ENCODE measurements at places on chromosomes 2 and 18.

- no peak for DNase-seq
Measured at GRCh38 chr18:3593381-3593903, 143.5 kb downstream of the TGIF1 start.

DNA sequence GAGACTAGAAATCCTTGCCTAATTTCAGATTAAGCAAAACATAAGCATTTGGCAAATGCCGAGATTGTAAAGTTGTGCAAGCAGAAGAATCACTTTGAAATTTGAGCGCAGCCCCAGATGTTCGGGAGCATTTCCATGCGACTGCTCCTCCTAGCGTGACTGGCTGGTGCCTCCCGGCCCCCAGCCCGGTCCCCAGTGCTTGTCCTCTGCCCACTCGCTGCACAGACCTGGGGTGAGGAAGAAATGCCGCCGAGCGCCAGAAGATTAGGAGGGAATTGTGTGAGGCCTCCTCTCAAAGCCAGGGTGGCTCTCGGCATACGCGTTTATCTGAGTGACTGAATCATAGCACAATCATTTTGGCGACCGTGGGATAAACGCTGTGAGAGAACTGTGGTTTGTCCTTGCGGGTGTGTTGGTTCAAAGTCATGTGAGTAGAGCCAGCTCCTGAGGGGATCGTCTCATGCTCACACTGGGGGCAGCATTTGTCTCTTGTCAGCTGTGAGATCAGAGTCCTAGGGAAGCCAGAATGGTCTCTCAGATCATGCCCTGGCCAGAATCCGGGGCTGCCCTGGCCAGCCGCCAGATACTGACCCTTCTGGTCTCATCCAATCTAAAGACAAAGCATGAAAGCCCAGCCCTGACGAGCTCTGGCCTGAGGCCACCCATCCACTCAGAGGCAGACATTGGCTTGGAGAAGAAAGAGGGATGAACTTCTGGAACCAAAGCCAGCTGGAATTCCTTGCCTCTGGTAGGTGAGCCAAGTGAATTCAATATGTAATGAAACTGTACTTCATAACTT, 189.3 kb downstream of the SH3RF3 start:
- DNase-seq: no peak

- DNase-seq: no peak
Measured at GRCh38 chr2:64543008-64543697, 19.0 kb downstream of the AFTPH start.

- DNase-seq: no peak
Measured at GRCh38 chr2:28989973-28990372, 8.9 kb downstream of the TOGARAM2 start.

GRCh38 chr2:223306371-223306770, 254.4 kb downstream of the KCNE4 start:
- DNase-seq: no peak

DNA sequence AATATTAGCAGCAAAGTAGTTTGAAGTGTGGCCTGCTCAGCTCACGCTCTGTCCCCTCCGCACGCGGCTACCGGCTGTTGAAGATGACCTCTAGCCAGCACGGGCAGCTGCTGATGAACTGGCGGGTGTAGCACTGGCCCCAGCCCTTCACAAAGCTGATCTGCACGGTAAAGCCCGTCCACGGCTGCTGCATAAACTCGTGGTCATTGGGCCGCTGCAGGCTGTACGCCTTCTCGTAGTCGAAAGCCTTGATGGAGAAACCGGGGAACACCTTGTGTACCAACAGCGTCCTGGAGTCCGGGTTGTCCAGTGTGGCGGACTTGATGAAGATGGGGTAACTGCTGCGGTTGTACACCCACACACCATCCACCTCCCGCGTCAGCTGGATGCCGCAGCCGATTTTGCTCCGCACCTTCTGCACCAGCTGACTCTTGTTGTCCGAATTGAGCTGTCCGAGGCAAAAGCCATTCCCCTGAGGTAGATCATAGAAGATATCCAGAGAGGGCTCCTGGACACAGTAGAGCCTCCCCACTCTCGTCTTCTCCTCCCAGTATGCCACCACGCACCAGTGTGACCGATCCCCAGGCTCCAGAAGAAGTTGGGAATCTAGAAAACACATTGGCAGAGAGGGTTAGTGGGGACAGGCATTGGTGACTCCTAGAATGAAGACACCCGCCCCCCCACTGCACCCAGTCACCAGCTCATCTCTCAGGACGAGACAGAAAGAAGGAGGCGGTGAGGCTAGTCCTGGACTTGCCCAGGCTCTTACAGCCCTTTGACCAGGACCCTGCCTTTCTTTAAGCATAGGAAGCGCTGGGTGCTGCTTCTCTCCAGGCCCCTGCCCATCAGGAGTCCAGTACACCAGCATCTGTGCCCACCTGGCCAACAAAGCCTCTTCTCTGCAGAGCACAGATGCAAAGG, 29.2 kb downstream of the SMAD7 start:
- no peak for DNase-seq

- DNase-seq: no peak
Measured at GRCh38 chr2:144479659-144480058, 40.3 kb downstream of the ZEB2 start.

DNA sequence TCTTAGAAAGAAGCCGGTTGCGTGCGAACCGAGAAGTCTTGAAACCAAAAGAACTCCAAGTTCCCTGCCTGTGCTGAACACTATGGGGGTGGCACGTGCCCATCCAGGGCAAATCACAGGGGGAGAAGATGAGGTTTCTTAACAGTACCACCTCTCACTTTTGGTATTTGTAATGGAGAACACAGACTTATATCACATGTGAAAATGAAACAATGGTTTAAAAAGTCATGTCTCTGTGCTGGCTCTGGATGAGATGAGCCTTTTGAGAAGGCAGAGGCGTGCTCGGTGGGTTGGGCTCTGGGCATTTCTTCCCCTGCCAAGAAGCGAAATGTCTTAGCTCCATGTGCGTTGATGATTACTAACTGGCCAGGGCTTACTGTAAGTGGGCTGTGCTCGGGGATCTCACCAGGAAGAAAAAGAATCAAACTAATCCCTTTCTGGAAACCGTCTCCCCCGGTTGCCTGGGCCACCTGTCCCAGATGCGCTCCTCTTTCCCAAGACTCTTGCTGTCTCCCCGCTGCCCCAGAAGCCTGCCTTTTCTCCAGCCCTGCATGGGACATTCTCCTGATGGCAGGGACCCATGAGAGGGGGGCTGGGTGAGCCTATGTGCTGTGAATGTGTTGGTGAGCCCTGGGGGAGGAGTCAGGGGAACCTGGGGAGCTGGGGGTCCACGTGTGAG, 252.9 kb downstream of the PRKCE start:
- DNase-seq: no peak
